ENCODE measurements at places on chromosomes 7 and 10. TPM values are rescaled to one million over a fixed set of nuclear protein-coding genes. Genes with fewer than 3 reads are reported as not detected.
A peak's percentile ranks its signal among the peaks of the same experiment; 100 is the strongest.

GRCh38 chr10:12025591-12025990 is 17.0 kb downstream of the UPF2 start:
- no peak for DNase-seq

Gene CWF19L1
- 26.7 TPM for total RNA-seq

Gene OR6B1
- not detected for total RNA-seq

Gene STN1
- total RNA-seq: 28.6 TPM

Gene MBL2
- not detected for total RNA-seq

DNA sequence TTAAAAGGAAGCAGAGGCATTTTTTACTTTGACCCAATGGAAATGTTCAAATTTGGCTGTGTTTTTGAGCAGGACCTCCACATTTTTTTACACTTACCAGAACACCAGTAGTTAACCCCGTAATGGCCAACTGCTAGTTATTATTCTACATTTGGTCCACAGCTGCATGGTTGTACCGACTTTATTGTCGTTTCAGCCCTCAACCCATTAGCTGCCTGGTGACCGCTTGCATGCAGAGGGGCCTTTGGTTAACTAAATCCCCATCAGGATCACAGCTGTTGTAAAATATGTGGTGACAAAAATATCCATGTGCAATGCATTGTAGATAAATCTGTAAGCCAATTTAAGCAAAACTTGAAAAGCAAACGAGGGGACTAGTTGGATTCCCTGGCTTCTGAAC is 342.2 kb upstream of the MEOX2 start:
- peak; percentile 4 for DNase-seq

GRCh38 chr10:12412666-12413368 is 63.5 kb downstream of the CAMK1D start:
- DNase-seq: no peak

DNA sequence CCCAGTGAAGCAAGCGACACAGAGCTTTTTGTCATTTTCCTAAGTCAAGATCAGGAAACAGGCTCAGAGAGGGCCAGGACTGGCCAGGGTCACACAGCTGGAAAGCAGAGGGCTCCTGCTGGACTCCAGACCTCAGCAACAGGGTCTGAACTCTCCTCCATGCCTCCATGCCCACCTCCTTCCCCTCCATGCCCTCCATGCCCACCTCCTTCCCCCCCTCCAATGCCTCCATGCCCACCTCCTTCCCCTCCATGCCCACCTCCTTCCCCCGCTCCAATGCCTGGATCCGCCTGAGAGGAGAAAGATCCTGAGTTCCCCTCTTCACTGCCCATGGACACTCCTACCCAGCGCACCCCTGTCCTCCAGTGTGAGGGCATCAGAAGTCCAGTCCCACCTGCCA is 51.3 kb downstream of the OAT start:
- no peak for DNase-seq

Gene FGF8
- total RNA-seq: not detected

- peak; percentile 45 for DNase-seq
Measured at GRCh38 chr7:94439893-94440381, 45.2 kb downstream of the COL1A2 start.

GRCh38 chr7:102942868-102943267 is 30.1 kb downstream of the LRRC17 start:
- DNase-seq: no peak

Gene FAM131B
- 3.4 TPM for total RNA-seq

Gene CNNM1
- 0.28 TPM for total RNA-seq

GRCh38 chr7:101744588-101744987 is 72.8 kb upstream of the CUX1 start:
- no peak for DNase-seq

Gene HTR5A
- not detected for total RNA-seq

- peak; percentile 99 for DNase-seq
Measured at GRCh38 chr7:84412161-84412969, 217.8 kb upstream of the SEMA3A start.

Gene GPRIN2
- not detected for total RNA-seq

GRCh38 chr10:93568105-93568390 is 1.6 kb downstream of the FFAR4 start:
- DNase-seq: no peak

GRCh38 chr7:140485500-140486265 is 6.4 kb upstream of the MKRN1 start:
- no peak for DNase-seq

DNA sequence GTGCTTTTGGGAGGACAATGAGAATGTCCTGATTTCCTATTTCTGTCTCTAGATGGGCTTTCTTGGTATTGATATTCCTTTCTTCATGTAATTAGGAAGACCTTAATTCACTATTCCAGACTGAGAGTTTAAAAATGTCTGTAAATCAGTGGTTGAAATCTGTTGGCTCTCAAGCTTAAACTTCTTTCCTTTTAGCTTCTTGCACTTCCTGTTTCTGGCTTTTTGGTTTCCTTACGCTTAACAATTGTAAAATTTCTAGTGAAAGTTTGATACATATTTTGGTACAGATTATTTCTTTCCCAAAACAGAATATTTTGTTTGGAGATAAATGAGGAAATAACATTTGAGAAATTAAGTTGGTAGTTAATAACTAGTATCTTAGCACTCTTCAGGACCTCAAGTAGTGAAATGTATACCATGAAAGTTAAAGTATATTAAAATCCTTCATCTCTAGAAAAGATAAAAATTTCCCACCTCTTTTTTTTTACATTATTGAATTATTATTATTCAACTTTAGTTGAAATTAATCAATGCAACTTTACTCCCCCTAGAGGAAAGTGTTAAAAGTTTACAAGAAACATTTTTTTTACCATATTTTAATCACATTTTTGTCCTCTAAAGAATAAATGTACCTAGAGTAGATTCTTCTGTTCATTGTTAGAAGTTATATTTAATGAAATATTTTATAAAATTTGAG is 137.2 kb downstream of the PHTF2 start:
- DNase-seq: no peak

- no peak for DNase-seq
Measured at GRCh38 chr10:26217396-26218086, 967 bp downstream of the GAD2 start.

DNA sequence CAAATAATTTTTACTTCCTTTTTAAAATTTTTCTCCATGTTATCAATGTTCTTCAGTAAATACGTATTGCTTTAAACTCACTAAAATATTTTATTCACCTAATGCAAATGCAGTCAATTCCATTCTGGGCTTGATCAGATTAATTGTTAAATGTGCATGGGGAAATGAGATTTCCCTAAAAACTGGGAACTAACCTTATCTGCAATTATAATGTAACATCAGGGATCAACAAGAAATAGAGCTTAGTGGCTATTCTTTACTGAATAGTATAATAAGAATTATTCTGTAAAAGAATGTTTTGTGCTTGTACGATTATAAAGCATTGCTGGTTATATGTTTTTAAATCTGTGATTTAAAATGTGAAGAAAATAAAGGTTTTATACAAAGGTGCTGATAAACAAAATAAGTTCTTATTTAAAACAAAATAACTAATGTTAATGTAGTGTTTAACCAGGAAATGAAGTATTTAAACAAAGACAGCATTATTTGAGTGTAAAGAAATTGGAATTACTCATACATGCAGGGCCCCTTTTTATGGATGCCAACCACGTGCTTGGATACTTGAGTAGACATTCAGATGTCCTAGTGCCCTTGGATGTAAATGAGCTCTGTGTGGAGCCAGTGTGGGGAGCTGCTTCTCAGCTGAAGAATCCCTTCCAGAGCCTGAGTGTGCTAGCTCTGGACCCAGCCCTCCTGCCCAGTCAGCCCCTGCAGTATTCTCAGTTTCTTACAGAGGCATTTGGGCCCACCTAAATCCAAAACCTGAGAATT is 84.2 kb downstream of the REEP3 start:
- DNase-seq: peak; percentile 41

Gene TDRD1
- total RNA-seq: not detected

- DNase-seq: no peak
Measured at GRCh38 chr7:29623973-29624372, 60.3 kb downstream of the PRR15 start.

- no peak for DNase-seq
Measured at GRCh38 chr10:110009736-110010475, 2.1 kb downstream of the ADD3 start.

GRCh38 chr10:110798340-110798739 is 73.4 kb upstream of the PDCD4 start:
- no peak for DNase-seq

Gene CCDC146
- total RNA-seq: 0.83 TPM

- DNase-seq: no peak
Measured at GRCh38 chr10:118076705-118077104, 30.0 kb upstream of the RAB11FIP2 start.

- no peak for DNase-seq
Measured at GRCh38 chr10:36256166-36256565, 614.1 kb upstream of the FZD8 start.

Gene LRRC4
- total RNA-seq: 0.56 TPM

DNA sequence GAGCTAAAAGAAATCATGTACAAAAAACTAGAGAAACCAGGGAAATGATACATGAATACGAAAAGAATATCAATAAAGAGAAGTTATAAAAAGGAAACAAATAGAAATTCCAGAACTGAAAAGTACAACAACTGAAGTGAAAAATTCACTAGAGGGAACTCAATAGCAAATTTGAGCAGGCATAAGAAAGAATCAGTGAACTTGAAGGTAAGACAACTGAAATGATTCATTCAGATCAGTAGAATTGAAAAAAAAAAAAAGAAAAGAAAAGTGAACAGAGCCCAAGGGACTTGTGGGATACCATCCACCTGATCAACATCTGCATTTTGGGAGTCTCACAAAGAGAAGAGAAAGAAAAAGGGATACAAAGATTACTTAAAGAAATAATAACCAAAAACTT is 78.3 kb downstream of the HHEX start:
- no peak for DNase-seq

GRCh38 chr10:123297175-123297574 is 143.0 kb downstream of the BUB3 start:
- DNase-seq: no peak

Gene AS3MT
- 7.5 TPM for total RNA-seq

- DNase-seq: no peak
Measured at GRCh38 chr7:46715579-46715978, 794.5 kb upstream of the IGFBP3 start.

Gene FRMPD2
- total RNA-seq: not detected

Gene CCL26
- total RNA-seq: not detected

DNA sequence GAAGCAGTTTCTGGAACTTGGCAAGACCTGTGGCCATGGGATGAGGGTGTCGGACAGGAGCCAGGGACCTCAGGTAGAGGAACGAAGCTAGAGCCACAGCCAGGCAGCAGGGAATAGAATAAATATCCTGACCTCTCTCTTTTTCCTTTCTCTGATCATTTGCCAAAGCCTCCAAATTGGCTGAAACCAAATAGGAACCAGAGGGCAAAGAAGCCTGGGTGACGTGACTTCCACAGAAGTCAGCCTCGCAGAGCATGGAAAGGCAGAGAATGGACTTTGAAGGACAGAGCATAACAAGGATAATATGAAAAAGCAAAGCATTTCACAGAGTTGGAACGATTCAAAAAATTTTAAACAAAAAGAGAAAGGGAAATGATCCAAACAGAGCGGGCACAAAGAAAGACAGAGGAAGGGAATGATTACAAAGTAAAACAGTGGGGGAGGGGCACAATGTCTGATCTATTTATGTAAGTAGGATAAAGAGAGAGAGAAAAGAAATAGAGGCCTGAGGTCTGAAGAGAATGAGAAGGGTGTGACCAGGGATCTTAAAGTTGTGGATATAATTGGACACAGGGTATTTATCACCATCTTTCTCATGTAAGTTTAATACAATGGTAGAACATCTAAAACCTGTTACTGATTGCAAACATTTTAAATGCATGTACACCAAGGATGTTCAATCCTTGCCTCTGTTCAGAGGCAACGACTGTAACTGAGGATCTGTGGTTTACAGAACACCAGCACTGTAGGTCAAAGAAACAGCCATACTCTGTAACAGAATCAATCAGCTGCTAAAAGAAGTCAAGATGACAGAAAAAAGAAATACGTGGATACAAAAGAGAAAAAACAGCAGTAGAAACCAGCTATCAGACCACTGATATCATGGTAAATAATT is 4.5 kb upstream of the ZEB1 start:
- no peak for DNase-seq

DNA sequence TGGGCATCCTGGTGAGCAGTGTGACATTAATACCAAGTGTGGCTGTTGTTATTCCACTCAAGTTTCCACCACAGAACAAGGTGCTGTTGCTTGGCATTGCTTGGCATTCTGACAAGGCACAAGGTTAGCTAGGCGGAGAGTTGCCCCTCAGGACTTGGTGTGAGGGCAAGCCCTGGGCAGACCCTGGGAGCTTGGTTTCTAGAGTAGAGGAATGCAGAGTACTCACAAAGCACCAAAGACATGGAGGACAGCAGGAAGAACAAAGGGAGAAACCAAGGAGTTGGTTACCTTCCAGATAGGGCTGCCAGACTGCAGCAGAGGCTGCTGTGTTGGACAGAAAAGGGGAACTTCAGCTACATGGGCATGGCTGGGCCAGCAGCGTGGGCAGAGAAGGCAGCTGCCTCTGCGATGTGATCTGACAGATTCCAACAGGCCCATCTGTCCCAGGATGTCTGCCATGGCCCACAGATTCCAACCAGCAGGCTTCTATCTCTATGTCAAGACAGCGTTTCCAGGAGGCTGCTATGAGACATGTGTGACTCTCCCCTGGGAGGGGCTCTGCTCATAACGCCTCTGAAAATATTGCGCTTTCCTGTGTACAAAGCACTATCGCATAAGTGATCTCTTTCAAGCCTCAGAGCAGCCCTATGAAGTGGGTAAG is 1.8 kb downstream of the GOLGA7B start:
- no peak for DNase-seq

Gene EPDR1
- not detected for total RNA-seq

GRCh38 chr7:1632916-1633785 is 36.9 kb upstream of the ELFN1 start:
- no peak for DNase-seq

DNA sequence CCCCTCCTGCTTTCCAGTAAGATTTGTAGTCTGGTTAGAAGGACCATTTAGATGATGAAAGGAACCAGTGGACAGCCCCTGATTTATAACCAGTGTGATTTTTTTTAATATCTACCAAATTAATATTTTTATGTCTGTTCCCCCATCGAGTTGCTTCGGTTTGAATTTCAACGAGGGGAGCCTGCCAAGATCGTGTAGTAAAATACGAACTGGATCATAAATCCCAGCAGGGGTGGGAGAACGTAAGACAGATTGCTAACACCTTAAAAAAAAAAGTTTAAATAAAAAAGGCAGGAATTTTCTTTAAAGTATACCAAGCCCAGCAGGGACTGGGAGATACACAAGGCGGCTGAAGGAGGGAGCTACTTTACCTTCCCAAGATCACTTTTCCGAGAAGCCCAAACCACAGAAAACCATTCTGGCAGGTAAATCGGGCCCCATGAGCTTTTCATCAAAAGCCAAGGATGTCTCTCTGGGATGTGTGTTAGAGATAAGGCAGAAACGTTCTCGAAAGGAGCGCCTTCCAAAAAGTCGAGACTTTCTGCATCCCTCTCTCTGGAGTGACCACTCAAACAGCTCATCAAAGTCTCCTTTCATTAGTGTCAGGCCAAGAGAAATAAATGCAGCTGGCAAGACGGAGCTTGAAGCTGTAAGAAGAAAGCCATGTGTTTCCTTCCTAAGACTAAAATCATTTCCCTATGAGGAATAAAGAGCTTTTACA is 270.5 kb upstream of the NFE2L3 start:
- DNase-seq: no peak

Gene CPN1
- total RNA-seq: not detected

GRCh38 chr7:120735791-120736190 is 122.2 kb downstream of the TSPAN12 start:
- DNase-seq: peak; percentile 72
